Stimulated activated naive CD8-positive, alpha-beta T cell treated with anti-CD3 and anti-CD28 coated beads, Interleukin-15, amount 100 ng/mL, for 72 hours (primary cell): ENCODE measurements at places on chromosomes 4 and X.

DNA sequence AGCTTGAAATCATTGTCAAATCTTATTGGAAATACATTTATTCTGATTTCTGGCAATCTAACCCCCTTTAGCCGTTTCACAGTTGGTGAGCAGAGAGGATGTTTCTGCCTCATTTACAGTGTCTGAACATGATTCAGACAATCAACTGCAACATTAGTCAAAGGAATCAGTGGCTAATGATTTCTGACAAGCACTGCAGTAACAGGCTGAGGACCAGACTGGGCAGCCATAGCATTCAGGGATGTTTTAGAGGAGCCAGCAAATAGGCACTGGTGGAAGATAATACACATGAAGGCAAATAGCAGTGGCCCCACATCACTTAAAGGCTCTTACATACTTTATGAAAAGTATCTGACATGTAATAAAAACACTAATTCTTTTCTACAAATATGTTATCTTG lies 102.8 kb downstream of the TTC29 start:
- DNase-seq = no peak

GRCh38 chrX:16659321-16659720 lies 9.4 kb downstream of the S100G start:
- DNase-seq = no peak

DNA sequence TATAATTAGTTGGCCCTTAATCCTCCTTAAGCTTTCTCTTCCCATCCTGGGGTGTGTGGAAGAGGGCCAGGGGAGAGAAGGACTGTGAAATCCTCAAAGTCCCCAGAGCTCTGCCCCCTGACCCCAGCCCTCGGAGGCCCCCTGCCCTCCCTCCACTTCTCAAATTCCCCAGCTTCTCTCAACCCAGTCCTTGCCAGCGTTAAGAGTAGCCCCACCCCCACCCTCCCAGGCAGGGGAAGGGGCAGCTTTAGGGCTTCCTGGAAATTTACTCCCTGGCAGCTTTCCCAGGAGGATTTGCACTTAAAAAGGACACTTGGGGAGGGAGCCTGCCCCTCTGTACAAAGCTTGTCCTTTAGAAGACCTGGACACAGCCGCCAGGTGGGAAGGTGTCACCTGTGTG lies 11.8 kb upstream of the CD40LG start:
- DNase-seq = no peak

DNA sequence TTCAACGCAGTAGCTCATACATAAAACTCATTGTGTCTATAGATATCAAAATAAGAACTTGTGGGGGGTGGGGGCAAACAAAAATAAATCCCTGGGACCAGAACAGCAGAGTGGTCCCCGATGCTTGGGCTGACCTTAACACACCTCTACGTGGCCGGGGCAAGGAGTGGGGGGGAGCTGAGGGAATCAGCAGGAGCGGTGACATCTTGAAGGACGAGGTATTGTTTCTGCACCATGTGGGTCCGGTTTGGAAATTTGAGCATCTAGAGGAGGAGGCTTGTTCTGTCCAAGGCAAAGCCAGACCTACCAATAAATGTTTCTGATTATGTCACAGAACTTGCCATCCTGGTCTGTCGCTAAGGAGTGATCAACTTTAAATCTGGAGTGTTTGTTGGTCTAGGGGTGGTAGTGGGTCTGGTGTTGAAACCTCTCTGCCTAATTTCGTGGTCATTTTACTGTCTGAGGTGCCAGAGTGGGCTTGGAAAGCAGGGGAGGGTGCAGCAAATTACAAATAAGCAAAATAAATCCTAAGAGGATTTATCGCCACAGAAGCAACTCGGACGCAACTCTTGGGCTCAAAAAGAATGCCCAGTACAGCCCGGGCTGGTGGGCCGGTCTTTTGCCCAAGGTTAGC lies 774 bp upstream of the RAPGEF2 start:
- DNase-seq = no peak

DNA sequence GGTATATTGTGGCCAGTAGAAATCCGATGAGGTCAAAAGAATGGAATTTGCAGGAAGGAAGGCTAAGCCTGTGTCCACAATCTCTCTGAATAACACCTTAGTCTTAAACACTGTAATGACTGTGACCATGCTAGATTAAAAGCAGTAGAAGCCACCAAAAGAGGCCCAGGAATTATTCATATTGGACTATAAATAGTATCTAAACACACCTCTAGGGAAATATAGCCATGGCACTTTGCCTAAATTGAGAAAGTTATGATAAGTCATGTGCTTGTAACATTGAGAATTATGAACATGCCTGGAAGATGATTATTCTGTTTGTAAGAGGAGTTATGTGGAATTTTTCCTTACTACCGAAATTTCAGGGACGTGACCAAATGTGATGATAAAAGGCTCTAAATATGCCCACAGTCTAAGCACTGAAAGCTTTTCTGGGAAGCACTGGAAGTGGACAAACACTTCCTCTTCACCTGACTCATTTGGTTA lies 298.5 kb downstream of the KCTD8 start:
- DNase-seq = no peak

DNA sequence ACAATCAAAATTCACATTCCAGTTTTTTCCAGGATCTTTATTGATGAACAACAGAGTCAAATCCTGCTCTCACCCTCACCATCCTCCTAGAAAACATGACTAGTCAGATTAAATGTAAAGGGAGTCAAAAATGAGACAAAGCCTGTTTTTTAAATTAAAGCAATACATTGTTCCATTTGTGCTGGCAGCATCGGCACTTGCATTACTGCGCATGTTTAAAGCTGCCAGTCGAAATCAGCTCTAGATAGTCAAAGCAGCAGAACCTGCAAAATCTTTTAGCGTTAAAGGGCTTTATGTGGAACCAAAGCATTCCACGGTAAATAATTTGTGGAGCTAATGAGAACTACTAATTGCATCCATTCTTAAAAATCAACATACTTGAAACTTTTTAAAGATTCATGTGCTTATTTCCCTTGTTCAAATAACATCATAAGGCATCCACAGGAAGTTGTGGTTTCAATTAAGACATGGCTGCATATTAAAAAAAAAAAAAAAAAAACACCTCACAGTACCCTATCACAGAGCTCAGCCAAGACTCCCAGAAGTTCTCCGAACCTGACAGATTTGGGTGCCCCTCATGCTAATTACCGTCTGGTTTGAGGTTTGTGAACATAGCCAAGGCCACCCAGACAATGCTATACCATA lies 82.2 kb downstream of the SH3KBP1 start:
- no peak for DNase-seq

GRCh38 chr4:95549246-95550114 lies 707 bp upstream of the UNC5C start:
- peak; percentile 55 for DNase-seq

GRCh38 chr4:141346144-141346543 lies 125.4 kb downstream of the ZNF330 start:
- DNase-seq = no peak
